Hypothalamus (tissue), 51 donors: ENCODE measurements at places on chromosomes 11 and 22.

GRCh38 chr11:110473706-110474105 is 44.0 kb downstream of the FDX1 start:
- no peak for DNase-seq

- no peak for DNase-seq
Observed at GRCh38 chr11:72932132-72932570, 117.9 kb downstream of the ATG16L2 start.

DNA sequence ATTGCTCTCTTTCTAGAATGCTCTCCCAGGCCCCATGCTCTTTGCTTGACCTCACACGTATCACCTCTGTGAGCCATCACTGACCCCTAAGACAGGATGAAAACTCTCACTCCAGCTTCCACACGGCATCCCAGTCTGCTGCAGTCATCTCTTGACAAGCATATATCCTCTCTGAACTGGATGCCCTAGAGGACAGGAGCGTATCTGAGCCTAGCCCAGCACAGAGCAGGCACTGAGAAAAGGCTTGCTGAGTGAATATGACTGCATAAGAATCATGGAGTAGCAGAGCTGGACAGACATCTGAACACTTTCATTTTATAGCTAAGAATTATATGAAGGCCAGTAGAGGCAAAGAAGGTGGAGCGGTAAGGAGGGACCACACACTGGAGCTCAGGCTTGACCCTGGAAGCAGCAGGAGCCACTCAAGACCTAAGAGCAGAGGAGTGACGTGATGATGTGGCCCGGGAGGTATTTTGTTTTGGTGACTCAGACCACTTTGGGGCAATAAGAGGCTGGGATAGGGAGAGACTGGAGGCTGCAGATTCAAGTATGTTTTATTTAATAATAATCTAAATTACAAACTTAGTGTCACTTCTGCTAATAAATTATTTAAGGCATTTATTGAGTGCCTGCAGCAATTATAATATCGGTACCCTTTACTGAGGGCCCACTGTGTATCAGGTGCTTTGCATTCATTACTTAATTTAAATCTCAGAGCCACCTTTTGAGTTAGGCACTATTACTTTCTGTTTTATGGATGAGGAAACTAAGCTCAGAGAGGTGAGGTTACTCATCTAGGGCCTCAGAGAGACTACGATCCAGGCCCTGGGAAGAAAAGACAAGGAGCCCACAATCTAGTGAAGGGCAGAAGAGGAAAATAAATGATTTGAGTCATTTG is 42.6 kb downstream of the MAP6 start:
- no peak for DNase-seq

DNA sequence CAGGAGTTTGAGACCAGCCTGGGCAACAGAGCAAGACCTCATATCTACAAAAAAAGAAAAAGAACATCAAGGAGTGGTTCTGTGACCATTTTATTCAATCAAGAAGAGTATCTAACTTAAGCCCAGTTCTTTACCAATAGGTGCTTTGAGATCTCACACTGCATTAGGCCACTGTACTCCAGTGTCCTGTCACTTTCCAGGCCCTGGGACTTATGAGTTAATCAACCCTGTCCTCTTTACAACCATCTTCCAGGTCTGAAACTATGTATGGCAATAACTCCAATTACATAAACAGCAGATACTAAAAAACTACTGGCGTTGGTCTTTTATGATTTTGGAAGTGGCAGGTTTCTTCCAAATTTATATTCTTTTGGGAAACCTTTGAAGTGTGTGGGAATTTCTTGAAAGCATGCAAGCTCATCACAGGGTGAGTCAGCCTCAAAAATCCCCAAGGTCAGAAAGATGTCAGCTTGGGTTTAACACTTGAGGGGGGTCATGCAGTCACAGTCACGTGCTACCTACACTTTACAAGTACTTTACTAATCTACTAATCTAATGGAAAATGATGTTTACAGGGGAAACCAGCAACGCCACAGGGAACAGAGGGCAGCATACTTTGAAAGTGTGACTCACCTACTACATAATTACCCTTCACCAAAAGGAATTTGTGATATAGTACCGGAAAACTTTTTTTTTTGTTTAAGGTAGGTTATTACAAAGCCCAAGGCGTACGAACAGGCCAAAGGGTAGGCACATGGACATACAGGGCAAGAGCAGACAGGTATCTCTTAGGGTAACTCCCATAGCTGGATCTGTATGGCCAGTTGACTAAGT is 15.6 kb downstream of the PISD start:
- DNase-seq, result no peak

DNA sequence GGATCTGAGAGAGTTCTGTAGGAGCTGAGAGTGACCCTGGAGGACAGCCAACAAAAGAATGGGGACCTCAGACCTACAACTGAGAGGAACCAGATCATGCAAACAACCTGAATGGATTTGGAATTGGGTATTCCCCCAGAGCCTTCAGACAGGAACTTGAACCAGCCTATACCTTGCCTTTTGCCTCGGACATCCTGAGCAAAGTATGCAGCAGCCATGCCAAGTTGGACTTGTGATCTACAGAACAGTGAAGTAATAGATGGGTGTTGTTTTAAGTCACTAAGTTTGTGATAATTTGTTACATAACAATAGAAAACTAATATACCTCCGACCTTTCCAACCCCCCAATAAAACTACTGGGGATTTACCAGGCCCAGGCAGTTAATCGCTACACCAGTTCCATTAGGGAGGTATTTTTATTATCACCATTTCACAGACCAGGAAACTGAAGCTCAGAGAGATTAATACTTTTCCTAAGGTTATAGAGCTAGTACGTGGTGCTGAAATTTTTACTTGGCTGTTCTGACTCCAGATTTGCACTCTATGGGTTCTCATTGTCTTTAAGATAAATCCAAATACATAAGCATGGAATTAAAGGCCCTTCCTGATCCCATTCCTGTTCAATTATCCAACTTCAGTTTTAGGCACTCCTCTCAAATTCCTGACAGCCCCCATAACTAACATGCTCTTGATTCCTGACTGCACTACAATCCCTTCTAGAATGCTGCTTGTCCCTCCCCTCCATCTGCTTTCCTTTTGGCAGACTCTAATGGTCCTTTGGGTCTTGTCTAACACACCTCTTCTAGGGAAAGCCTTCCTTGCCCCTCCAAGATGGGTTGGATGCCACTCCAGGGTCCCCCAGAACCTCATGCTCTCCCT is 1.7 kb upstream of the RASSF10 start:
- DNase-seq, result no peak

DNA sequence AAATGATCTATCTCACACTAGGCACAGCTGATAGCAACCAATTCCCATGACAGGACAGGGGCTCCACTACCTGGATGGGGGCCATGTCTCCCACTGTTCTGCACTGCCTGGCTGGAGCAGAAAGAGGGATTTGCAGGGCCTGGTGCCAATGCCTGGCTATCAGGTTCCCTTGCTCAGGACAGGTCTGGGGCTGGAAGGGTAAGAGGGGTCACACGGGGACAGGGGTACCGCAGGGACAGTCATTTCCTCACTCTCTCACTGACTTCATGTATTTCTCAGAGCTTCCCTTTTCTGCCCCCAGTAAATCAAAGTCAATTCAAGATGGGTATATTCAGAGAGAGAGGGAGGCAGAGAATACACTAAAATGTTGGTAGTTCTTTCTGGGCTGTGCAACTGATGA is 119.1 kb upstream of the CSNK2A3 start:
- no peak for DNase-seq

- no peak for DNase-seq
Observed at GRCh38 chr22:33842421-33843094, 77.7 kb downstream of the LARGE1 start.

DNA sequence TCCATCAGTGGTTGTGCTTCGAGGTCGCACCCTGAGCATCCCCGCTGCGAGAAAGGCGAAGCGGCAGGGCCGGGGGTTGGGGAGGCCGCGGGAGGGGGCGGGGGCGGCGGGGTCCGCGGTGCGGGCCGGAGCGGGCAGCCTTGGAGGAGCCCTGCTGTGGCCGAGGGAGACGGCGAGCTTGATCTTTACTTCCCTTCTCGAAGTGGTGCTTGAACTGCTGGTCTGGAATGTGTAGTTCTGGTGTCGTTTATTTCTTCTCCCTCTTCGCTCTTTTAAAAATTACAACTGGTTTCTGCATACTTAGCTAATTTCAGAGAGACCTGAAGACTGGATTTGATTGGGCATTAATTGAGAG is 1.1 kb downstream of the APLP2 start:
- DNase-seq, result no peak
